Small intestine (tissue), 16 donors: ENCODE measurements at places on chromosomes 1 and 21.

DNA sequence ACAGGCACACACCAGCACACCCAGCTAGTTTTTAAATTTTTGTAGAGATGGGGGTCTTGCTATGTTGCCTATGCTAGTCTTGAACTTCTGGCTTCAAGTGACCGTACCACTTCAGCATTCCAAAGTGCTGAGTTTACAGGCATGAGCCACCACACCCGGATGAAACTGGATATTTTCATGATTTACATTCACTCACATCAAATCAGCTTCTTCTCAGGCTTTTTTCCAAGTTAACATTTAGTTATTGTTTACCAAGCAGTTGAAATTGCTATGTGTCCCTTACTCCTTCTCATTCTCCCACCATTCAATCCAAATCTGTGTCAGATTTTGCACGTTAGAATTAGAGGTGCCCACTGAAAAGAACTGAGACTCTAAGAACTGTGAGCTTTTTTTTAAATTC, 18.4 kb downstream of the RIT1 start:
- no peak for DNase-seq

GRCh38 chr1:152036267-152037216, at the start of gene S100A11:
Gene S100A11 (minus strand): TSS chr1:152037004. CDS start chr1:152036915, 89 bp downstream.
- DNase-seq, result peak; percentile 94

DNA sequence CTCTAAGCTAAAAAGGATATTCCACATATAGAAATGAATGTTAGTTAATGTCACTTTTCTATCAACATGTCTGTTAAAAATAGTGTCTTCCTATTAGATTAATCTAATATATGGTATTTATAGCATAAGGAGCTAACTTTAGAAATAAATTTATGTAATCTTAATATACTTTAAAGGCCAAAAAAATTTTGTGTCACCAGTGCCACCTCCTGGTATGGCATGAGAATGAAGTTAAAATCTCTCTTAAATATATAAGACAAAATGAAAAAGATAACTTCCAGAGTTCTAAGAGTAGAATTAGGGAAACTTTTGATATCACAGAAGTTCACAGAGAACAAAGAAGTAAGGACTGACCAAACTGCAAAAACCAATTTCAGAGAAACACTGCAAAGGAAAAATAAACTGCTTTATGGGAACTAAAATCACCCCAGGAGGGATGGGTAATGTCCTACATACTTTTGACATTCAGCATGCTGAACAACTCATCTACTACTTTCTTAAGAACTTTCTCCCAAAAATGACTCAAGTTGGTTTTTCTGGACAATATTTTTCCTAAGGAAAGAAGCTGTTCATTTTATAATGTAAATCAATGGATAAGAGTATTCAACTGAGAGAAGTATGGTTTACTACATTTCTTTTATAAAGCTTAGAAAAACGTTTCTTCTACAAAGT, 82.8 kb downstream of the TRIM33 start:
- DNase-seq, result no peak

DNA sequence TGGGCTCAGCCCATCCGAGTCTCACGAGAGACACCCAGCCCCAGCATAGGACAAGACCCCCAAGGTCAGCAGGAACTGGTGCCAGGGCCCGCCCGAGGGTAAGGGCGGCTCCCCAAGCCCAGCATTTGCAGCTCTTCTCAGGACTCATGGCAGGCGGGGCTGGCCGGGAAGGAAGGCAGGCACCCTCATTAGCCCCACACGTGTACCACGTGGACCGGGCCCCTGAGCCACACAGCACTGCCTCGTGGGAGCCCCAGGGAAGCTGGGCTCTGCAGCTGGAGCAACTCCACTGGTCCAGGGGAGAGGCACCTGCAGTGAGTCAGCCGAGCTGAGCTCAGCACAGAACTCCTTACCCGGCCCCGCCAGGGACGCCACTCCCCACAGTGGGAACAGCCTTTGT, 97.7 kb upstream of the IFFO2 start:
- DNase-seq, result no peak

DNA sequence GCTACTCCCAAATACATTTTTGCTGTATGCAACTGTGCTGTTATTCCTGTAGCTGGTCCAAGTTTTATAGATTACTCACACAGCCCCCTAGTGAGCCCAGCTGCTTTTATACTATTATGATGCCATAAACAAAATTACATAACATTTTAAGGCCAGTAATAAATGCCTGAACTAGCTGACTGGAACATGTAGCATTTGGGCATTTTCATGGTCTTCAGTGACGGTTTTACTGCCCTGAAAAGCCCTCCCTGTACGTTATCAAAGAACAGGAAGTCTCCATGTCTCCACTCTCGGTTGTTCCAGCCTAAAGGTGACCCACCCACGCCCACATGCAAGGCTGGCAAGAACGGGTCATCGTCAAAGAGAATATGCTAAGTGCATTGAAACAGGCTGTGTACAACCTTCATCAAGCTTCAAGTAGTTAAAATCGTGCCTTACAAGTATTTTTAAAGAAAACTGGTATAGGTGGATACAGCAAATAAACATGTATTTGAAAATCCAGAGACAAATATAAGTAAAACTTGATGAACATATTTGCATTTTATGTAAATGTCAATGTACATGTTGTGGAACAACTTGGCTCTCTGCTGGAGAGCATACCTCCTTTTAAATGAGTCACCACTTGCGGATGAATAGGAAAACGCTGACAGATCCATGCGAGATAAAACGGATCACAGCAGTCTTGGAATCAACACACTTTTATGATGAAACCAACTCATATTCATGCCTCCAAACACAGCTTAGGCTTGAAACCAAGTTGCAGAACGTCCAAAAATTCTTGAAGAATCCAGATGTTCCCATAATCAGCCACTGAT, 520.5 kb downstream of the SMYD3 start:
- no peak for DNase-seq

GRCh38 chr1:147283011-147283410, 40.5 kb downstream of the CHD1L start:
- no peak for DNase-seq

GRCh38 chr21:35441868-35442582, 392.9 kb upstream of the RUNX1 start:
- no peak for DNase-seq

- peak; percentile 55 for DNase-seq
Measured at GRCh38 chr1:227887697-227888403, 59.9 kb downstream of the WNT9A start.

DNA sequence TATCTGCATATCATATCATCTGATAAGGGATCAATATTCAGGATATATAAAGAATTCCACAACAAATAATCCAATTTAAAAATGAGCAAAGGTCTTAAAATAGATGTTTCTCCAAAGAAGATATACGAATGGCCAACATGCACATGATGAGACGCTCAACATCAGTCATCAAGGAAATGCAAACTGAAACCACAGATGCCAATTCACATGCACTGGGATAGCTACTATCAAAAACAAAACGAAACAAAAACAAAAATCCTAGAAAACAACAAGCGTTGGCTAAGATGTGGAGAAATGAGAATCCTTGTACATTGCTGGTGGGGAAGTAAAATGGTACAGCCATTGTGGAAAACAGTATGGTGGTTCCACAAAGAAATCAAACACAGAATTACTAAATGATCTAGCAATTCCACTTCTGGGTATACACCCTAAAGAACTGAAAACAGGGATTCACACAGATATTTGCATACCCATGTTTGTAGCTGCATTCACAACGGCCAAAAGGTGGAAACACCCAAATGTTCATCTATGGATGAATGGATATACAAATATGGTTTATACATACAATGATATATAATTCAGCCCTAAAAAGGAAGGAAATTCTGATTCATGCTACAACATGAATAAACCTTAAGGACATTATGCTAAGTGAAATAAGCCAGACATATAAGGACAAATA, 79.4 kb downstream of the PCSK9 start:
- no peak for DNase-seq

DNA sequence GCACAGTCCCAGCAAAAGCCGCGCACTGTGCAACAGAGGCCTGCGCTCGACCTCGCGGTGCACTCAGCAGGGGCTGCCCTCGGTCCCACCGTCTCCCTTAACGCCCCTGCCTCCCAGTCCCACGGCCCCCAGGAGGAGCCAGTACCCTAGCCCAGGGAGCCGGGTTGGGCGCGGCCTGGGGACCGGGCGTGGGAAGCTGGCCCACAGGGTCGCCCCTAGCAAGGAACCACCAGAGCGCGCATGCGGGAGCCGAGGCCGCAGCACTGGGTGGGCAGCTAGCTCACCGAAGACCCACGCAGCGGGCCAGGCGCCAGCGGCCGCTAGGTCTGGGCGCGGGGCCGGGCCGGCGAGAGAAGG, 21.6 kb upstream of the ZNF678 start:
- no peak for DNase-seq

GRCh38 chr1:168945870-168946269, 160.6 kb upstream of the ATP1B1 start:
- peak; percentile 86 for DNase-seq

DNA sequence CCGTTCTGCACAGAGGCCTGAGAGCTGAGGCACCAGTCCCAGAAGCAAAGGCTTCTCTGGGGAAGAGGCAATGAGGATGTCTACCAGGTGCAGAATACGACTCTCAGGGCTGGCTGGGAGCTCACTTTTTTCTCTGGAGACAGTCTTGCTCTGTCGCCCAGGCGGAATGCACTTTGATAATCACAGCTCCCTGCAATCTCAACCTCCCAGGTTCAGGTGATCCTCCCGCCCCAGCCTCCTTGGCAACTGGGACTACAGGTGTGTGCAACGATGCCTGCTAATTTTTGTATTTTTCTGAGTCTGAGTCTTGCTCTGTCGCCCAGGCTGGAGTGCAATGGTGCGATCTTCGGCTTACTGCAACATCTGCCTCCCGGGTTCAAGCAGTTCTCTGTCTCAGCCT, 17.6 kb downstream of the NADK start:
- DNase-seq, result no peak

- DNase-seq, result no peak
Measured at GRCh38 chr21:42942244-42942643, 16.8 kb upstream of the ERVH48-1 start.

- no peak for DNase-seq
Measured at GRCh38 chr21:39220150-39220549, 36.9 kb upstream of the PSMG1 start.

- DNase-seq, result no peak
Measured at GRCh38 chr21:41399246-41399800, 26.7 kb upstream of the MX1 start.

GRCh38 chr1:246954126-246954525, 22.4 kb upstream of the AHCTF1 start:
- DNase-seq, result no peak

GRCh38 chr21:45507523-45507875, 34.7 kb downstream of the SLC19A1 start:
- DNase-seq, result no peak

DNA sequence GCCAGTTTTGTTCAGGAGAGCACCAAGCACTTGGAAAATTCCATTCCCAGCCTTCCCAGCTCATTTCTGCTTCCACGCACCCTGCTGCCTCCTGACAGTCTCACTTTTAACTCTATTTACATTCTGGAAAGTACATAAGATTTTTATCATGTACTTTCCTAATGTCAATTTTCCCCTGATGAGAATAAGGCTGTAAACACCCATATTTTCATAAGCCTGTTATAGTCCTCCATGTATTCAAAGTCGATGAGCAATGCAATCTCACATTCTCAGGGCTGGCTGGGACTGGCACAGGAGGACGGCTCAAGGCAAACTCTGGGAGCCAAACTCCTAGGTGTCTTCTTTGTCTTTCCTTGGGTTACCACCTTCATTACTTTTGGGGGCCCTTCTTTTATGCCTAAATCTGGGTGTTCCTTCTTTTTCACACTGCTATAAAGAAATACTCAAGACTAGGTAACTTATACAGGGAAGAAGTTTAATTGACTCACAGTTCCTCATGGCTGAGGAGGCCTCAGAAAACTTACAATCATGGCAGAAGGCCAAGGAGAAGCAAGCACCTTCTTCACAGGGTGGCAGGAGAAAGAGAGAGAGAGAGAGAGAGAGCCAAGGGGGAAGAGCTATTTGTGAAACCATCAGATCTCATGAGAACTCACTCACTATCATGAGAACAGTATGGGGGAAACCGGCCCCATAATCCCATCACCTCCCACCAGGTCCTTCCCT, 94.6 kb downstream of the IGSF21 start:
- no peak for DNase-seq

DNA sequence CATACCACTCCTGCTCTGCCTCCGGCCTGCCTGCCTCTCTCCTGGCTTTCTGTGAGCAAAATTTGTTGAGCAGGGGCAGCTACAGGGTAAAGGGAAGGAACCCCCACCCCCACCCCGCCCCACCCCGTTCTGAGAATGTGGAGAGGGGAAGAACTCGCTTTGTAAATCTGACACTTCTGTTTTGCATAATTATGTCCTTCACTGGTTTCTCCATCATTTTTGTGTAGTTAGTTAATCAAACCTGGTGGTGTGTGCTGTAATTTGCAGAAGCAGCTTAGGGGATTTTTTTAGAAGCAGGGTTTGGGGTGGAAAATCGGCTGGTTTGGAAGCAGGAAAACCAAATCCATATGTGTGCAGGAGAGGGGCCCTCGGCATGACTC, 58.1 kb upstream of the TMEM51 start:
- DNase-seq, result no peak

- DNase-seq, result no peak
Measured at GRCh38 chr1:55420929-55421716, 206.0 kb upstream of the USP24 start.

GRCh38 chr1:94037392-94038229, 83.3 kb downstream of the ABCA4 start:
- no peak for DNase-seq

DNA sequence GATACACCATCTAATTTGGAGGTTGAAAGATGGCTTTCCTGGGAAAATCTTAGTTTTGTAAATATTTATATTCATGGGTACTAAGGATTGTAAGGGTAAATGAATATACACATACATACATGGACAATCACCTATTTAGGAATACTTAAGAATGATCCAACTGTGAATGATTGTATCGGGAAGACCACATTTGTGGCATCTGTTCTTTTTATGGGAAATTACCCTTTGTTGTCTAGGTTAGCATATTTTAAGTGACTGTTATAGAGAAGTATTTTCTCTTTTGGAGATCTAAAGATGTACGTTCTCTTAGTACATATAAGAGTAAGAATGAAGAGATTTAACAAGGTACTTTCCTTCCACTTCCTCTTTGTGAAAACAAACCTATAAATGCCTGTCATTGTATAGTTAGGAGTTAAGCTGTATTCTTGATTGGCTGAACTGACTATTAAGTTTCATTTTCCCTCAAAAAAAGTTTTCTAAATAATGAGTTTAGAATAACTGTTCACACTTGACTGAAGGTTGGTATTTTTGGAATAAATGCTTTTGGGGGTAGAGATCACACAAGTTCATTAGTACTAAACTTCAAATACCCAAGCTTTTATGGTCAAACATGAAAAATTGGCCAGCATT, 26.7 kb downstream of the SNX7 start:
- no peak for DNase-seq

GRCh38 chr1:181314010-181314409, 169.3 kb upstream of the CACNA1E start:
- no peak for DNase-seq

GRCh38 chr1:200302921-200303290, 106.9 kb downstream of the ZNF281 start:
- peak; percentile 39 for DNase-seq

DNA sequence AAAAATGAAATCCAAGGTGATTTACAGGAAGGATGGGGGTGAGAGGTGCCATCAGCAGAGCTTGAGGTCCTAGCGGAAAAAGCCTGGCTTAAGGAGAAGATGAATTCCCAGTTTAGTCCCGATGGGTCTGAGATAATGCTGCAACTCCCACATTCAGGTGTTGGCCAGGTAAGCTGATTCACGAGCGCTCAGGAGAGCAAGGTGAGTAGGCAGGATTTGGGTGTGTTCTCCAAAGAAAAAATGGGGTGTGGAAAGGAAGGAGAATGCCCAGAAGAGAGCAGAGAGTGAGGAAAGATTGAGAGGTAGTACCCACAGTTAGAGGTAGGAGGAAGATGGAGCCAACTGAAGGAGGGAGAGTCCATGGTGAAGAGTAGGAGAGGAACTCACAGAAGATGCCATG, 12.5 kb downstream of the RIMS3 start:
- DNase-seq, result no peak
